ENCODE measurements at places on chromosomes 6 and 20.

- DNase-seq, result peak; percentile 55
These were observed 2.6 kb downstream of the TFEB start for GRCh38 chr6:41732591-41733359.

GRCh38 chr6:53937461-53937860, 142.7 kb downstream of the LRRC1 start:
- no peak for DNase-seq

GRCh38 chr20:33648396-33649004, 13.6 kb upstream of the C20orf144 start:
- peak; percentile 73 for DNase-seq

DNA sequence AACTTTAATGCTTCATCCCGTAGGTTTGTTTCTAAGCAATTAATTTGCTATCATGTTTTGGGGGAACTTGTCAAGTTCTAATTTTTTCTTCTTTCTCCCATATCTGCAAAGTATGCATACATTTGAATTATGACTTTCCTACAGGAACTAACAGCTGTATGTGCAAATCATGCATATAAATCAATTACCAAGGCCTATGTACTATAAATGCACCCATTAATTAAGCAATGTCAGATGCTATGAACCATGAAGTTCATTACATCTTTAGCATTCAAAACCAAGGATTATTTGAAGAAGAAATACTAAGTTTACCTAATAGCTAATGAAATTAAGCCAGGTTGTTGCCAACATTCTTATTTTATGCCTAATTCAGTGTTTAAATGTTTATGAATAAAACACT, 851.3 kb downstream of the TFAP2A start:
- no peak for DNase-seq

DNA sequence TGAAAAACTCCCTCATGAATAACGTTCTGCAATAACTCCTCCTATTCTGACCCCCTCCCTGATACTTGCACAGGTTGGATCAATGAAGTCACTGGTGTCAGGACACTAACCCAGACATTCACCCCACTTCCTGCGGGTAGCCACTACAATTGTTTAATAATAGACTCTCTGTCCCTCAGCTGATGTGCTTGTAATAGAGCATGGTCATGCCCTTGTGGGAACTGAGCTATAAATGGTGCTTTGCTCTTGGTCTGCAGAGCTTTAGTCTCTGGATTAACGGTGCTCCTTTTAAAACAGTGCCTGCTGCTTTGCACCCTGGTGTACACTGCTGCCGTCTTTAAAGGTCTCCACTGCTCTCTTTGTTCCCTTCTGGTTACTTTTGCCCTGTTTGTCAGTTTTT, 127.3 kb downstream of the BACH2 start:
- no peak for DNase-seq

DNA sequence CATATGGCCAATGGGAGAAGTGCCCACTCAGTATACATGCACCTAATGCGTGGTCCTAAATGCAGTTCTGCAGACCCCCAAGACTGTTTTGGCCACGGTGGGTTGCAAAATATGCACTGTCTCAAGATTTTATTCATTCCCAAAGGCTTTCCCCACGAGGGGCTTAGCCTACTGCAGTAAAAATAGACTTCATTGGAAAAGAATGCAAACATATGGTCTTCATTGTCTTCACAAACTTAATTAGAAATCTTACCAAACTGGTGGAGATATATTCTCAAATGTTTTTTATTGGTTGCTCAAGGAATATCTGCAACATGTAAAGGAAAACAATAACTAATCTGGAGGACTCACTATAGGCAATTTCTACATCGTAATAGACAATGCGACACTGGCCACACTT, 31.6 kb upstream of the PRL start:
- DNase-seq, result no peak

GRCh38 chr6:45702849-45703739, 312.6 kb downstream of the CLIC5 start:
- DNase-seq, result peak; percentile 63

- peak; percentile 48 for DNase-seq
These were observed 46.9 kb downstream of the AK9 start for GRCh38 chr6:109644131-109644530.

- DNase-seq, result no peak
These were observed 214.5 kb downstream of the TBX18 start for GRCh38 chr6:84549917-84550316.

DNA sequence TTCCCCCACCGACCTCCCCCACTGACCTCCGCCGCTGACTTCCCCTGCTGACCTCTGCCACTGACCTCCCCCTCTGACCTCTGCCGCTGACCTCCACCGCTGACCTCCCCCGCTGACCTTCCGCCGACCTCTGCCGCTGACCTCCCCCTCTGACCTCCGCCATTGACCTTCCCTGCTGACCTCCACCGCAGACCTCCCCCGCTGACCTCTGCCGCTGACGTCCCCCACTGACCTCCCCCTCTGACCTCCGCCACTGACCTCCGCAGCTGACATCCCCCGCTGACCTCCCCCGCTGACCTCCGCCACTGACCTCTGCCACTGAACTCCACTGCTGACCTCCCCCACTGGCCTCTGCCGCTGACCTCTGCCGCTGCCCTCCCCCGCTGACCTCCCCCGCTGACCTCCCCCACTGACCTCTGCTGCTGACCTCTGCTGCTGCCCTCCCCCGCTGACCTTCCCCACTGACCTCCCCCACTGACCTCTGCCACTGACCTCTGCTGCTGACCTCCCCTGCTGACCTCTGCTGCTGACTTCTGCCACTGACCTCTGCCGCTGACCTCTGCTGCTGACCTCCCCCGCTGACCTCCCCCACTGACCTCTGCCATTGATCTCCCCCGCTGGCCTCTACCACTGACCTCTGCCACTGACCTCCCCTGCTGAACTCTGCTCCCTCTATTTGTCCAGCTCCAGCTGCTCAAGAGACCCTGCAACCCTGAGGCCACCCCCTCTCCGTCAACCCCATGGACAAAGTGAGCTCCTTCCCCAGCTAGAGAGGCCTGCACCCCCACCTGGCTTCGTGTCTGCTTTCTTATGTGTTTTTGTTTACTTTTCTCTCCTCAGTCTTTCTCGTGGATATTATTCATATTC, 91.4 kb upstream of the AFDN start:
- DNase-seq, result no peak

DNA sequence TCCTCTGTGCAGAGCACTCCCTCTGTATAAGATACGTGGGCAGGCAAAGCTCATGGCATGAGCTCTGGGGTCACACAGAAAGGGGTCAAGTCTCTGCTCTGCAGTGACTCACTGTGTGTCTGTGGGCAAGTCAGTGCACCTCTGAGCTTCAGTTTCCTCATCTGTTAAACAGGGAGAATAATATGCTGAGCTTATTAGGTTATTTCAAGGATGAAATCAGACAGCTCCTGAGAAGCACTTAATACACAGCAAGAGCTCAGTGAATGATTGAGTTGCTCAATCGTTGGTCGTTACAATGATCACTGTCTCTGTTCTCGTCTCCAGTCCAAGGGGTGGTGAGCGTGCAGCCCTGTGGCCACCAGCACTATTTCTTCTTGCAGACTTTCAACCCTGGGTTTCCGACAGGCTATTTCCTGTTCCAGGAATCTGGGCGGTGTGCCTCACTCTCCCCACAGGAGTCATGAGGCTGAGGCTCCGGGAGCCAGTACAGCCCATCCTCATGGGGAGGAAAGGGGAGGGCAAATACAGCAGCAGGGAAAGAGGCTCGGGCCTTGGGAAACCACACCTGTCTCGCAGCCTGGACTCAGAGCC, 28.9 kb downstream of the KIAA1755 start:
- peak; percentile 49 for DNase-seq

GRCh38 chr6:159595173-159595572, 97.9 kb downstream of the SOD2 start:
- DNase-seq, result peak; percentile 91

DNA sequence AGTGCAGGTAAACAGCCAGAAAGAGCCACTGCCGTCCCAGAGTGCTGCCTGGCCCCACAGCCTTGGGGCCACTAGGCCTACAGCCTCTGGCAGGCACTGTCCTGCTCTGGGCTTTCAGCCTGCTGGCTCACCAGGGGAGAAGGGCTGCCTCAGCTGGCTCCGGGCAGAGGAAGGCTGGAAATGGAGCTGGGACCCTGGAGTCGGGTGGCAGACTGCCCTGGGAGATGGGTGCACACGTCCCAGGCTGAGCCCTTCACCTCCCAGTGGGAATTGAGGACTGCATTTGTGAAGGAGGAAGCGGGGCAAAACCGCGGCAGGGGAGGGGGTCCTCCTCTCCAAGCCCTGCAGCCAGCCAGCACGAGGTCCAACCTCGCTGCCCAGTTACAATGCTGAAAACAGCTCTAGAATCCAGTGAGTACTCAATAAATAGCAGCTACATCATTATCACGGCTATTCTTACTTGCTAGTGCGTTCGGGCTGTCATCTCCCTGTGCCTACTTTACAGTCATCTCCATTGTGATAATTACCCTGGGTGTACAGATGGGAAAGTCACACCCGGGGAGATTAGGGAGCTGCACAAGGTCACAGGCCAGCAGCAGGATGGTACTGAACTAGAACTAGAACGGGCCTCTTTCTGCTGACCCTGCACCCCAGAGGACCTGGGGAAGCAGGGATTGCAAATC, 13.1 kb downstream of the ACSS1 start:
- no peak for DNase-seq

DNA sequence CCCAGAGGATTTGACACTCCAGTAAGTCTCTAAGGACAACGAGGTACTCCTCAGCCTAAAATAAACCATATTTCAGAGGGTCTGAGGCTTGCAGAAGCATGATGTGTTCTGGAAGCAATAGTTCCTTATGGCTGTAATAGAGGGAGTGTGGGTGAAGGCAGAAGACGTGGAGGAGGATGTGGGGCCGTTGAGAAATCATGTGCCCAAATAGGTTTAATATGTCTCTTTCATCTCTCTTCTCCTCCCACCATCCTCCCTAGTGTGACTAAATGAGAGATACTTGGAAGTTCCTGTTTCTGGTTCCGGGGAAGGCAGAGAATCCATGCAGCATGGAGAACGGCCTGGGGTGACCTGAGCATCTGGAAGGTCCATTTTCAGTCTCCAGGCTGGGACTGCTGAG, 174.0 kb upstream of the RSPO3 start:
- no peak for DNase-seq

- peak; percentile 42 for DNase-seq
These were observed 17.9 kb upstream of the ANKRD60 start for GRCh38 chr20:58246346-58246745.

DNA sequence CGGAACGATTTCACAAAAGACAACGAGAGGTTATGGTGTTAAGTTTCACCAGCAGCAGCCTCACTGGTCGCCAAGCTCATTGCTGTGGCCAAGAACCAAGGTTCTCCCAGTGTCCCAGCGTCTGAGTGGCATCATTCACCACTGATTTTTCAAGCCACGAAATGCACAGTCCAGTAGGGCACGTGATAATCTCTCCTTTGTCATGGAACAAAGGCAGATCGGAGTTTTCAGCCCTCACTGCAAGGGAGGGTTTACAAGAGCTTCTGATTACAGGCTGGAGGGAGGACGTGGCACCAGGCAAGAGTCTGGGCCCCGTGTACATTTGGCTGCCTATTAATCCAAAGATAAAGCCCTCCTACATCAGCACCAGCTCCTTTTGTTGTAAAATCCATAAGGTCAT, 2.0 kb downstream of the CD24 start:
- no peak for DNase-seq

- DNase-seq, result peak; percentile 71
These were observed 21.8 kb downstream of the CASS4 start for GRCh38 chr20:56433880-56434255.

DNA sequence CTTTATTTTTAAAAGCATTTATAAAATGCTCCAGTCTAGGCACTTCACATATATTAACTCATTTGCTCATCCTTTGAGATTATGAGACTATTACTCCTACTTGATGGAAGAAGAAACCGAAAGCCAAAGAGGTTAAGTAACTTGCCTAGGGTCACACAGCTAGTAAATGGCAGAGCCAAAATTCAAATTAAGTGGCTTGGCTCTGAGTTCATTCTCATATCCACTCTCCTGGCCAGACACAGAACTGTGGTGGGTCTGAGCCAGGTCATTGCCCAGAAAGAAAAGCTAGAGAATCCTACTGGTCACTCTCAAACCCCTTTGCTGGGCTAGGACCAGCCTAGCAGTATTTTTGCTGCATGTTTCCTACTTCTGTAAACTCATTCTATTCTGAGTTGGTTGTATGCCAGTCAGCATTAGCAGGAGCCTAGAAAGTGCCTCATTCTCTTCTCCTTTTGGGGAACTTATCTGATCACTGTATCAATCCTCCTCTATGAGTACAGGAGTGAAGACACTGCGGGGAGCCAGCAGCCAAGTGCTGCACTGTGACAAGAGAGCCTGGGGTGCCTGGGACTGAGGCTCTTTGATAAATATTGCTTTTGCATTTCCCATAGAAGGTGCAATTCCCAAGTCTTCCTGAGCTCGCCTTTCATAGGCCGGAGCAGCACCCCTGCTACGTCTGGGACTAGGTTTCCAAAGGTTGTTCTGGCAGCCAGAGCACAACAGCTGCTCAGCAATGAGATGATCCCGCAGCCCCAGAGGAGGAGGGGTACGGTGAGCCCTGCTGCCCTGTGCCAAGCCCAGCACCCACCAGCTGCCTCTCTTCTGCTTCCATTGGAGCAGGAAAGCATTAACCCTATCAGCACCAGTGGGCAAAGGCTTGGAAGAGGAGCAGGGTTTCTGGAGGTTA, 728.3 kb downstream of the MAFB start:
- no peak for DNase-seq

DNA sequence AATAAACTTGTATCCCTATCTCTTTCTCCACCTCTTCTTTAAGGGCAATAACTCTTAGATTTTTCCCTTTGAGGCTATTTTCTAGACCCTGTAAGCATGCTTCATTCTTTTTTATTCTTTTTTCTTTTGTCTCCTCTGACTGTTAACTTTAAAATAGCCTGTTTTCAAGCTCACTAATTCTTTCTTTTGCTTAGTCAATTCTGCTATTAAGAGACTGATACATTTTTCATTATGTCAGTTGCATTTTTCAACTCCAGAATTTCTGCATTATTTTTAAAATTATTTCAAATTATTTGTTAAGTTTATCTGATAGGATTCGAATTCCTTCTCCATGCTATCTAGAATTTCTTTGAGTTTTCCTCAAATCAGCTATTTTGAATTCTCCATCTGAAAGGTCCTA, 84.0 kb downstream of the CFAP61 start:
- no peak for DNase-seq

DNA sequence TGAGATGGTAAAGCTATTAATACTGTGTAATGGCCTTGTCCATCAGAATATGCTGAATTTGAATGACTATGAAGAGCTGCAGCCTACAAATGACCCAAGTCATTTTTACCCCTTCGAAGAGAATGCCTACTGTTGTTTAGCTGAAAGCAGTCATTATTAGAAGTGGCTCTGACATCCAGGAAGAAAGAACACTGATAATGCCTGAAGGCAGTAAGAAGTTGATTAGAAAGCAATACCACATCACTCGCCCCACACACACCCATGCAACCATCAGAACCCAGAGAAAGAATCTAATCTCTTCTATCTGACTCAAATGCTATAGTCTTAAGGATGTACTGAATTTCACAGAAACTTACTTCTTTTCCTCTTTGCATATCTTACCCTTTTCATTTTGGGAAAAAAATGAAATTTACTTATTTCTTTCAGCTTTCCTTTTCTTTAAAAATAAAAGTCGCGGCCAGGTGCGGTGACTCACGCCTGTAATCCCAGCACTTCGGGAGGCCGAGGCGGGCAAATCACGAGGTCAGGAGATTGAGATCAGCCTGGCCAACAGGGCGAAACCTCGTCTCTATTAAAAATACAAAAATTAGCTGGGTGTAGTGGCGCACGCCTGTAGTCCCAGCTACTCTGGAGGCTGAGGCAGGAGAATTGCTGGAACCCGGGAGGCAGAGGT, 61.0 kb downstream of the ARHGAP18 start:
- no peak for DNase-seq

All from M059J (cell line).